Activated naive CD4-positive, alpha-beta T cell treated with anti-CD3 and anti-CD28 coated beads, Interleukin-2, amount 50 U/mL, for 72 hours (primary cell): ENCODE measurements at places on chromosomes 1 and 21. TPM values are rescaled to one million over a fixed set of nuclear protein-coding genes. Genes with fewer than 3 reads are reported as not detected.

The VWA5B1 gene
- total RNA-seq, result 0.30 TPM

The DISP1 gene
- 2.0 TPM for total RNA-seq

The KIF2C gene
- 95.2 TPM for total RNA-seq

GRCh38 chr1:153842006-153842471 lies 66.8 kb downstream of the SLC27A3 start:
- no peak for DNase-seq

GRCh38 chr1:60279798-60280197 lies 206.2 kb upstream of the C1orf87 start:
- no peak for DNase-seq

GRCh38 chr1:235882816-235883215 lies 16.1 kb upstream of the LYST start:
- DNase-seq, result no peak

DNA sequence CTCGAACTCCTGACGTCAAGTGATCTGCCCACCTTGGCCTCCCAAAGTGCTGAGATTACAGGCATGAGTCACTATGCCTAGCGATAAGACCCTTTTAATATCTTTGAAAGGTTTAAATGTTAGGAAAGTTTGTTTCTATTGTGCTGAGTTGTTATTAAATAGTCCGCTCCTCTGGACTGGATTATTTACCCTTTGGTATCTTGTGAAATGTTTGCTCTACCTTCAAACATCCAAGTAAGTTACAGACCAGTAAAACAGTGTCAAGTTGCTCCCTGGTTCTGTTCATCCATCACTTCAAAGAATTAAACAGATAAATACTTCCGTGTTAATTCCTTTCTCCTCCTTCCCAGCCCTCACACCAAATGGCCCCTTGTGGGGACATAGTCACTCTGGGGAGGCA lies 44.8 kb downstream of the CASQ2 start:
- DNase-seq, result no peak

- no peak for DNase-seq
Measured at GRCh38 chr1:116001739-116002487, 25.6 kb downstream of the SLC22A15 start.

DNA sequence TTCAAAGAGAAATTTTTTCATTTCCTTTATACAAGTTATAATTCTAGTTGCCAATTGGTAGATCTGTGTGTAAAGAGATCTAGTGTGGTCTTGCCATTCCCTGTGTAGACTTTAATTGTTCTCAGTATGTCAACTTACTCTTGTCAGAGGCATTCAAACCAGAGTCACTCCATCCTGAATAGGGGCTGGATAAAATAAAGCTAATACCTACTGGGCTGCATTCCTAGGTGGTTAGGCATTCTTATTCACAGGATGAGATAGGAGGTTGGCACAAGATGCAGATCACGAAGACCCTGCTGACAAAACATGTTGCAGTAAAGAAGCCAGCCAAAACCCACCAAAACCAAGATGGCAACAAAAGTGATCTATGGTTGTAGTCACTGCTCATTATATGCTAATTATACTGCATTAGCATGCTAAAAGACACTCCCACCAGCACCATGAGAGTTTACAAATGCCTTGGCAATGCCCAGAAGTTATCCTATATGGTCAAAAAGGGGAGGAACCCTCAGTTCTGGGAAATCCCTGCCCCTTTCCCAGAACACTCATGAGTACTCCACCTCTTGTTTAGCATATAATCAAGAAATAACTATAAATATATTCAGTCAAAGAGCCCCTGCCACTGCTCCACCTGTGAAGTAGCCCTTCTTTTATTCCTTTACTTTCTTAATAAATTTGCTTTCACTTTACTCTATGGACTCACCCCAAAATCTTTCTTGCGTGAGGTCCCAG lies 74.0 kb upstream of the ADAMTS5 start:
- DNase-seq, result no peak

- no peak for DNase-seq
Measured at GRCh38 chr1:106956721-106957120, 99.8 kb upstream of the PRMT6 start.

DNA sequence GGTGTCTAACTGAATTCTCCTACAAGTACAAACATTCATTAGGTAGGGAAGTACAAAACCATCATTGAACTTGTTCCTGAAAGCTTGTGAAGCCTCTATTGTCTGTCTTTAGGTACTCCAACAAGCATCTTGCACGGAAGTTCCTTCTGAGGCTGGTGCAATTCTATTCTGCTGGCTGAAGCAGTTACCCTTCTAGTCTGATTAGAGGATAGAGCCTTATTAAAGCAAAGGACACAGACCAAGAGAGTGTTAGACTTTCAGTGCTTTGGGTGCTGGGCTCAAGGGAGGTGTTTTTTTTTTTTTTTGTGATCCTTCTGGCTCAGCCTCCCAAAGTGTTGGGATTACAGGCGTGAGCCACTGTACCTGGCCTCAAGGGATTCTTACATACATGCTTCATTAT lies 43.8 kb downstream of the HHAT start:
- no peak for DNase-seq

DNA sequence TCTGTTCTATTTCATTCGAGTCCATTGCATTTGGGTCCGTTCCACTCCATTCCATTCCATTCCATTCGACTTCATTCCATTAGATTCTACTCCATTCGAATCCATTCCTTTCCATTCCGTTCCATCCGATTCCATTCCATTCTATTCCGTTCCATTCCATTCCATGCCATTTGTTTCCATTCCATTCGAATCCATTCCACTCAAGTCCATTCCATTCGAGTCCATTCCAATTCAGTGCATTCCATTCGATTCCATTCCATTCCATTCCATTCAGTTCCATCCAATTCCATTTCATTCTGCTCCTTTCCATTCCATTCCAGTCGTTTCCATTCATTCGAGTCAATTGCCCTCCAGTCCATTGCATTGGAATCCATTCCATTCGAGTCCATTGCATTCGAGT lies 2603.7 kb upstream of the TPTE start:
- no peak for DNase-seq

- no peak for DNase-seq
Measured at GRCh38 chr1:58997637-58998036, 213.8 kb upstream of the JUN start.

DNA sequence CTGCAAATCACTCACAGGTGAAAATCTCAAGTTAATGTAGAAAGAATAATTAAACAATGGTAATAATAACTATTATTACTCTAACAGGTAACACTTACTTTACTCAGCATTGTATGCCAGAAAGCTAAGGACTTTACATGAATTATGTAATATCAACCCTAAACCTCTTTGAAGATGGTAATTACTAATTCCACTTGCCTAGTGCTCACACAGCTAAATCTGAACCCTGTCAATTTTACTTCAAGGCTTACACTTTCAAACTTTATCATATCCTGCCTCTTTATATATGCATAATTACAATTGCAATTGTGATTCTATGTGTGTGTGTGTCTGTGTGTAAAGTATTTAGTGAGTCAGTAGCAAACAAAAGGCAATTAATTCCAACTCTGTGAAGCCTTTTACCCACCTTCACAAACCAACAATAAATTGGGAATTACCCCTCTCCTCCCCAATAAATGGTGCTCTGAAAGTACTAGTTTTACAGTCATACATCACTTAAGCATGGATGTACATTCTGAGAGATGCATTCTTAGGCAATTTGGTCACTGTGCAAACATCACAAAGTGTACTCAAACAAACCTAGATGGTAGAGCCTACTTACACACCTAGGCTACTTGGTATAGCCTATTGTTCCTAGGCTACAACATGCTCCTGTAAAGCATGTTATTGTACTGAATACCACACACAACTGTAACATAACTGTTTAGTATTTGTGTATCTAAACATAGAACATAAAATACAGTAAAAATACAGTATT lies 5.9 kb downstream of the ZNF644 start:
- no peak for DNase-seq

- no peak for DNase-seq
Measured at GRCh38 chr1:225691861-225692516, 39.1 kb upstream of the ENAH start.

DNA sequence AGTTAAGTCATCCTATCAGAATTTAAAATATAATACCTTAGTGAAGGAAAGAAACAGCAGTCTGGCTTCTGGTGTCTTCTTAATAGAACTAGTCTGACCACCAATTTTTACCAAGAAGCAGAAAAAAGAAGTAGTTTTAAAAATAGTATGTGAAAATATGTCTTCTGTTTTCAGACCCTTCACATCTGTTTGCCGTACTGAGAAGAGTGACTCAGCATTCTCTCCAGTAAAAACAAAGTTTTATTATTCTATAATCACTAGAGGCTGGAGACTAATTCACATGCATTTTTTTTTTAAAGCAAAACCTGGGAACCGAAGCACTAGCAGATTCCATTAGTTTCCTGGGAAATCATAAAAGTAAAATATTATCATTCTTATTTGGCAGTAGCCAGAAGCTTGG lies 163.8 kb downstream of the COL24A1 start:
- no peak for DNase-seq

GRCh38 chr1:63987014-63987627 lies 213.3 kb downstream of the ROR1 start:
- DNase-seq, result no peak

- DNase-seq, result no peak
Measured at GRCh38 chr1:38990386-38990737, 714 bp upstream of the AKIRIN1 start.

GRCh38 chr1:9440763-9441194 lies 98.5 kb upstream of the SLC25A33 start:
- DNase-seq, result no peak
